ENCODE measurements at places on chromosomes 2 and 18. TPM values are rescaled to one million over a fixed set of nuclear protein-coding genes. Genes with fewer than 3 reads are reported as not detected.
A peak's percentile ranks its signal among the peaks of the same experiment; 100 is the strongest.

Gene OTOF
- total RNA-seq: 0.50 TPM

Gene YPEL5
- 23.4 TPM for total RNA-seq

Gene RSAD2
- 6.8 TPM for total RNA-seq

Gene RHBDD1
- 43.3 TPM for total RNA-seq

DNA sequence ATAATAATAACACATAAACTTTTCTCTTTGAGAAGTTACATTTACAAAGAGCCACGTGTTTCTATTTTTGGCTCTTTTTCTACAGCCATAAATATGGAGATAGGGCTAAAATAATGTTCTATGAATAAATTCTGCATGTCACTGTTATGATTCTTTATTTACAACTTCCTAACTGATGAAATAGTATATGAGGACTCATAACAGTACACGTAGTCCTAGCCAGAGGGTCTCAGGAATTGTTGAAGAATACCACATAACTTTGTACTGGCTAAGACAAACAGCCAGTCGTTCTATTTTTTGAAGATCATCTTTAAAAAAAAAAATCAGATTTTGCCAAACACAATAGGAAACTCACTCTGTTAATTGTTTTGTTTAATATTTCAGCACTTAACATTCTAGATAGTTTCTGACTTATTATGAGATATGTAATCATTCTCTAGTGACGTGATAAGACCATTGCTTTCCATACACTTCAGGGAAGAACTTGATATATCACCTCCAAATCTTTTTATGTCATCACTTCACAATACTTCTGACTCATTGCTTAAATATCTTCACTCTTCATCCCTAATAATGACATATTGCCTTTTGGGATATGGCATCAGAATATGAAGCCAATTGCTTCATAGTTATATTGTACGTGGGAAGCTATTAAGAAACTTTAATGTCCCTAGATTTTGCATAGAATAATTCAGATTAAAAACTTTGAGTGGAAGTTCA lies 256.1 kb downstream of the XIRP2 start:
- H3K27me3 ChIP-seq: no peaks in the 10 kb centered on the region
- no peak overlapping the region for H3K27ac ChIP-seq
- no peaks in the 10 kb centered on the region for H3K36me3 ChIP-seq
- DNase-seq: no peak

DNA sequence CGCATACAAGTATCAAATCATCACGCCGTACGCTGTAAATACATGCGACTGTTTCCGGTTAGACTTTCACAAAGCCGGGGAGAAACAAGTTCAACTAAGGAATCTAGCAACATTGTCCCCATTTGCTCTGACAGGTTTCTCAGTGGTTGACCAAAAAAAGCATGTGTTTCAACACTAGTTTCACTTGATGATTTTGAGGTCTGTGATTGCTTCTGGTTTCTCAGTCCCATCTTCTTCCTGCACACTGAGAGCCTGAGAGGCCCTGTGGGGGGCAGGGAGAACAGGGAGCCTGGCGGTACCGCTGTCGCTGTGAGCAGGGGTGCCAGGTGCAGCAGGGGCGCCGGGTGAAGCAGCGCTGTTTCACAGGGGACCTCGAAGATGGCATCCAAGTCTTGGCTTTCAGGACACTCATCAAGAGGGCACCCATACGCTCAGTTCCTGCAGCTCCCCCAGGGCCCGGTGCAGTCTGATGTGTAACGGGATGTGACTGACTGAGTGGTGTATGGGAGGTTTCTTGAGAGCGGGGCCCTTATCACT lies 270.9 kb downstream of the TWIST2 start:
- no peak overlapping the region for H3K4me3 ChIP-seq
- no peaks in the 10 kb centered on the region for H3K36me3 ChIP-seq
- H3K27ac ChIP-seq: no peak overlapping the region
- H3K27me3 ChIP-seq: peaks cover 4% of the 10 kb centered on the region
- peaks cover 29% of the 10 kb centered on the region for H3K4me1 ChIP-seq
- DNase-seq: no peak

GRCh38 chr2:233142355-233142897 lies 82.3 kb downstream of the INPP5D start:
- peak overlapping the region; percentile 87 for H3K27ac ChIP-seq
- H3K27me3 ChIP-seq: no peaks in the 10 kb centered on the region
- peak; percentile 70 for DNase-seq
- H3K4me3 ChIP-seq: peak overlapping the region; percentile 74

GRCh38 chr2:226868331-226869162 lies 32.7 kb downstream of the RHBDD1 start:
- DNase-seq: no peak
- peaks cover 9% of the 10 kb centered on the region for H3K4me1 ChIP-seq
- H3K4me3 ChIP-seq: no peak overlapping the region
- no peaks in the 10 kb centered on the region for H3K27me3 ChIP-seq
- no peak overlapping the region for H3K27ac ChIP-seq
- peaks cover 26% of the 10 kb centered on the region for H3K36me3 ChIP-seq

- peaks cover 6% of the 10 kb centered on the region for H3K27me3 ChIP-seq
- no peak overlapping the region for H3K4me3 ChIP-seq
- no peaks in the 10 kb centered on the region for H3K36me3 ChIP-seq
- H3K27ac ChIP-seq: no peak overlapping the region
- no peak for DNase-seq
- H3K4me1 ChIP-seq: no peaks in the 10 kb centered on the region
Measured at GRCh38 chr18:23105581-23106219, 29.6 kb upstream of the CABLES1 start.

DNA sequence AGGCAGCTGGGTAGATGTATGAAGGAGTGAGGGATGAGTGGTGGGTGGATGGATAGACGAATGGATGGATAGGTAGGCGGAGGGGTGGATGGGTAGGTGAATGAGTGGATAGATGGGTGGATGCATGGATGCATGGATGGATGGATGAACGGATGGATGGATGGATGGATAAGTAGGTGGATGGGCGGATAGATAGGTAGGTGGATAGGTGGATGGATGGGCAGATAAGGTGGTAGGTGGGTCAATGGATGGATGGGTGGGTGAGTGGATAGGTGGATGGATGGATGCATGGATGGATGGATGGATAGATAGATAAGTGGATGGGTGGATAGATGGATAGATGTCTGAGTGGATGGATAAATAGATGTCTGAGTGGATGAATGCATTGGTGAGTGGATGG lies 30.1 kb downstream of the MLPH start:
- DNase-seq: no peak
- no peak overlapping the region for H3K27ac ChIP-seq
- H3K27me3 ChIP-seq: no peaks in the 10 kb centered on the region
- H3K36me3 ChIP-seq: no peaks in the 10 kb centered on the region
- H3K4me1 ChIP-seq: no peaks in the 10 kb centered on the region
- no peak overlapping the region for H3K4me3 ChIP-seq

GRCh38 chr18:11868230-11868629 lies 17.0 kb downstream of the CHMP1B start:
- no peak for DNase-seq
- no peak overlapping the region for H3K4me3 ChIP-seq
- H3K36me3 ChIP-seq: no peaks in the 10 kb centered on the region
- H3K4me1 ChIP-seq: no peaks in the 10 kb centered on the region
- no peaks in the 10 kb centered on the region for H3K27me3 ChIP-seq

- H3K27ac ChIP-seq: no peak overlapping the region
- DNase-seq: no peak
- peaks cover 11% of the 10 kb centered on the region for H3K36me3 ChIP-seq
Measured at GRCh38 chr2:24675338-24675737, 117.9 kb downstream of the PTRHD1 start.

DNA sequence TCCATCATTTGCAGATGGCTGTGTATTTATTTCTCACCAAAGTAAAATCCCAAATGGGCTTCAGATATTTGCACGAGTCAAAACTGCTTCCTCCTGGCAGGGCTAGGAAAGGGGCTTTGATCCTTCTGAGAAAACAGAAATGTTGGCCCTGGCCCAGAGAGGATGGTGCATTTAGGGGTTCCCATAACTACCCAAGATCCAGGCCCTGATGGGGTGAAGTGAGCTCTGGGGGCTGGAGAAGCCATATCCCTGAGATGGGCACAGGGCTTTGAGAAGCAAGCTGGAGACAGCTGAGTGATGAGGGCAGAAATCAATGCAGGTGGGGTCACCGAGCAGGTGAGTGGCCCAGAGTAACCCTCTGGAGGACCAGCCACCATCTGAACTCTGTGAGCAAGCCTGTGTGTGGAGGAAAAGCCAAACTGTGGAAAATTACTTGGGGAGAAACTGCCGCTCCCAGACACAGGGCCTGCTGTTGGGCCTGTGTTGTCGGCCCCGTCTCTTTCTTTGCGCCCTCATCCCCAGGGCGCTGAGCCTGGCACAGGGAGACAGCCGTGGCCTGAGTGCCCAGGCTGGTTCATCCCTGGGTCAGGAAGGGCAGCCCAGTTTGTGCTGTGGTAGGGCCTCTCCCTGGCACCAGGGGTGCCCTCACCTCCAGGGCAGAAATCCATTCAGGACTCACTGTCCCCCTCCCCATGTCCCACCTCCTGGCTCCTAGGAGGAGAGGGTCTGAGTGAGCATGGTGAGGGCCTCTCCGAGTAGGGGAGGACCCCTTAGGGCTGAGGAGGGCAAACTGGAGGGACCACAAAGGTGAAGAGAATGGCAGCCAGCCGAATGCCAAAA lies 167.8 kb upstream of the HAAO start:
- no peak for DNase-seq
- H3K27ac ChIP-seq: no peak overlapping the region
- H3K4me1 ChIP-seq: peaks cover 29% of the 10 kb centered on the region
- no peak overlapping the region for H3K4me3 ChIP-seq
- H3K36me3 ChIP-seq: no peaks in the 10 kb centered on the region

- H3K4me1 ChIP-seq: peaks cover 42% of the 10 kb centered on the region
- peak overlapping the region; percentile 95 for H3K27ac ChIP-seq
- H3K4me3 ChIP-seq: peak overlapping the region; percentile 92
- DNase-seq: no peak
- H3K27me3 ChIP-seq: no peaks in the 10 kb centered on the region
Measured at GRCh38 chr2:54559006-54559445, 102.9 kb downstream of the SPTBN1 start.

DNA sequence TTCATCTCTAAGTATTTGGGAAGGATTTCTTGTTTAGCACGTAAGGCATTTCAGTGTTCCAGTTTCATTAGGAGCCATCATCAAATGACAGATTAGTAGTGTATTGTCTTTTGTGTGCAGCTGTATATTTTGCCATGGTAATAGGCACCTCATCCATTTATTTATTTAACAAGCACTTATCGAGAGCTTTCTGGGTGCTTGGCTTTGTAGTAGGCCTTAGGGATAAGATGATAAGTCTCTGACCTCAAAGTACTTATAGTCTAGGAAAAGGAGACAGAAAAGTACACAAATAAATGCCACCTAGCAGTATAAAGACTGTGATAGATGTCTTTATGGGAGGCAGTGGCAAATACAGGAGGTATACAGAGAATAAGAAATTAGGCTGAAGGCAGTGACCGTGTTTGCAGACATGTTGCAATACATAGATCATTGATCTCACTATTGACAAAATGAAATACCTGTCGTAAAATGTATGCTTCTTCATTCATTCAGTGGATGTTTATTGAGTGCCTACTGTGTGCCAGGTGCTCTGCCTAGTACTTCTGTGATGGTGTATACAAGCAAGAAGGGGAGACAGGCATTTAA lies 265.9 kb downstream of the SETBP1 start:
- H3K4me3 ChIP-seq: no peak overlapping the region
- DNase-seq: no peak
- H3K36me3 ChIP-seq: peaks cover 17% of the 10 kb centered on the region
- H3K27me3 ChIP-seq: no peaks in the 10 kb centered on the region
- H3K4me1 ChIP-seq: peaks cover 15% of the 10 kb centered on the region

GRCh38 chr2:965640-966147 lies 15.0 kb downstream of the SNTG2 start:
- H3K4me3 ChIP-seq: no peak overlapping the region
- H3K27ac ChIP-seq: no peak overlapping the region
- DNase-seq: no peak
- no peaks in the 10 kb centered on the region for H3K36me3 ChIP-seq

DNA sequence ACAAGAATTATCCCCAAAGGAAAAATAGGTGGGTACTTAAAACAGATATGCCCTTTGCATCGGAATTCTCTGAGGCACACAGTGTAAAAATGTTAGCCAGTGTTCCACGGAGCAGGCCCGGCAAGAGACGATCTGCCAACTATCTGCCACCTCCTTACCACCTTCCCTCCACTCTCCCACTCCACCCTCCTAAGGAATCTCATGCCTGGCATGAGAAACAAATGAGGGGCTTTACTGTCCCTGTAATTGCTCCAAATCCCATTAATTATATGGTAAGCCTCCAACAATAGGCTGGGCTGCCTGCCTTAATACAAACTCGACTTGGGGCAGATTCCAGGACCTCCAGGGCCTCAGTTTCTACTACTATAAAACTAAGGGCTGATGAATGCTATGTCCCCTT lies 102.3 kb downstream of the ZBTB7C start:
- no peak overlapping the region for H3K4me3 ChIP-seq
- H3K4me1 ChIP-seq: no peaks in the 10 kb centered on the region
- no peak for DNase-seq
- no peaks in the 10 kb centered on the region for H3K36me3 ChIP-seq
- H3K27me3 ChIP-seq: no peaks in the 10 kb centered on the region
- no peak overlapping the region for H3K27ac ChIP-seq

GRCh38 chr18:57846258-57846657 lies 43.1 kb upstream of the ATP8B1 start:
- no peaks in the 10 kb centered on the region for H3K36me3 ChIP-seq
- DNase-seq: no peak
- H3K4me3 ChIP-seq: no peak overlapping the region
